ENCODE measurements at places on chromosomes 3 and 15.

DNA sequence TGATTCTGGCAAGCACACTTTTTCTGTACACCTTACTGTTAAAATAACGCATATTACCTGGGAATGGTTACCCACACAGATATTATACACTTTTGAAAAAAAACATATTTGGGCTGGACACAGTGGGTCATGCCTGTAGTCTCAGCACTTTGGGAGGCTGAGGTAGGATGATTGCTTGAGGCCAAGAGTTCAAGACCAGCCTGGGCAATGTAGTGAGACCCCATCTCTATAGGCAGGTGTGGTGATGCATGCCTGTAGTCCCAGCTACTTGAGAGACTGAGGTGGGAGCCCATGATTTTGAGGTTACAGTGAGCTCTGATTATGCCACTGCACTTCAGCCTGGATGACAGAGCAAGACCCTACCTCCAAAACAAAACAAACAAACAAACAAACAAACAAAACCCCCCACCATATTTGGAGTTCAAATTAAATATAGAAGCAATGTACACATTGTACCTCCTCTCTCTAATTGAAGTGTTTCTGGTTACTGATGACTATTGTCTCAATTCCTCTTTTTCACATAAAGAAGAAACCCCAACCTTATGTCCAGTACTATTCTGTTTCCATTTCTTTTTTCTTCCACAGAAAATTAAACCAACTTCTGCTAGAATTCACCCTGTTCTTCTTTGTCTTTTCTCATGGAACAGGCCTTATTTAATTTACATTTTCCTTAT is 152.6 kb upstream of the UMPS start:
- DNase-seq: no peak

DNA sequence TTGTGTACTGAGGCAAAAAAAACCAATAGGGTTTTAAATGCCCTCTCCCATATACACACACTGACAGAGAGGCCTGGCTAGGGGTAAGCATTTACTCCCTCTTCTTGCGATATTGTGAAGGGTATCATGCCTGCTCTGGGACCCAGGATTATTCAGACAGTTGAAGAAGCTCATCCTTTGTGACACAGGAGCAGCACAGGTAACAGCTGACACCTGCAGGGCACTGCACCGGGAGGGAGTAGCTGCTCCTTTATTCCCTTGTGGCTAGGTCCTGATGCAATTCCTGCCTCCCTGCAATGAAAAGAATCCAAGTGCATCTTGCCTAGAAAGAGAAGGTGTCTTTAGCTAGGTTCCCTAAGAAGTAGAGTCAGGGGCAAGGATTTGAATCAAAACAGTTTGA is 23.4 kb downstream of the POMGNT2 start:
- DNase-seq: no peak

- DNase-seq: no peak
Observed at GRCh38 chr3:95334461-95334860, 1271.6 kb downstream of the NSUN3 start.

DNA sequence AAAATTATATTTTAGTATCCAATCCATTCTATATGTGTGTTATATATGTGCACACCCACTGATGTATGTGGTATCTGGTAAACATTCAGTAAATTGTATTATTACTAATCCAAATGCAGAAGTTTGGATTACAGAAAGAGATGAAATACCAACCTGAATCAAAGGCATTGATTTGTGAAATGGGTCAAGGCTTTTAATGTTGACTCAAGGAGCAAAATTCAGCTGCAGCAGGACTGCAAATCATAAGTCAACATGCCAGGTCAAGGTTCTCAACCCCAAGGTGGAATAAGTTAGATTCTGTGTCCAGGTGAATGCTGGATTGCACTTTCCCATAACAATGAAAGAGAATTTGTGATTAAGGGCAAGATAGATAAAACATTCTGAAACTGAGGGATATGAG is 190.7 kb downstream of the GAP43 start:
- DNase-seq: no peak

DNA sequence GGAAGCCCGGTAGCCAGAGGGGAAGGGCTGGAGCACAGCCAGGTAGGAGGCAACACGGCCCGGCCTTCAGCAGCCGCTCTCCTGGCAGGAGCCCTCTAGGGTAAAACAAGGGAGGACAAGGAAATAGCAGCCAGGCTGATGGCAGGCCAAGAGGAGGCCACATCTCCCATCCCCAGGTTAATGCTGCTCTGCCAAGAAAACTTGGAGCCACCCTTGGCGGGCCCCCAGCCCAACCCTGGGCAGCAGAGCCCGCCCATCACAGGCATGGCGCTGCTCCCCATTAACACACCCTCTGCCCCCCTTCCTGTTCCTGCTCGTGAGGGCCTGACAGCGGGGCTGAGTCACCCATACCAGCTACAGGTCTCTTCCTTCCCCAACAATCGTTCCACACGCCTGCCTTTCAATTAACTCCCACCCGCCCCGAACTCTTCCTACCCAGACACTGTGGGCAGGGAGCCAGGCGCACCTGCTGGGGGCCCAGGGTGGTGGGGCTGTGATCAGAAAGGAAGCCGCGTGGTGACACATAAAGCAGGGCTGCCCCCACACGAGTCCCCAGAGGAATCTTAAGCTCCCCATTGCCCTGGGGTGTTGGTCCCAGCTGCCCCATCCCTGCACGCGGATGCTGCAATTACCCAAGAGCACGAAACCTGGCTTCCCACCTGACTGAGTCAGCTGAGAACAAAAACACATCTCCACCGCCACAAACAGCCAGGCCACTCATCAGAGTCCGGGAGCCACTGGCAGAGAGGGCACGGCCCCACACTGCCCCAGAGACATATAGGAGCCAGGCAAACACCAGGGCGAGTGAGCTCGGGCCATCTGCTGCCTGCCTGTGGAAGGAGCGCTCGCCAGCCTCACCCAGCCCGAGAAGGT is at the start of gene C15orf62:
C15orf62 (plus strand) TSS at position 707 of the 873 bp plus-strand sequence. CDS start 516 bp downstream, outside the sequence.
- peak; percentile 85 for DNase-seq

GRCh38 chr3:43453981-43454380 is 167.6 kb downstream of the SNRK start:
- no peak for DNase-seq

GRCh38 chr3:106277731-106278130 is 408.9 kb upstream of the CBLB start:
- DNase-seq: no peak

DNA sequence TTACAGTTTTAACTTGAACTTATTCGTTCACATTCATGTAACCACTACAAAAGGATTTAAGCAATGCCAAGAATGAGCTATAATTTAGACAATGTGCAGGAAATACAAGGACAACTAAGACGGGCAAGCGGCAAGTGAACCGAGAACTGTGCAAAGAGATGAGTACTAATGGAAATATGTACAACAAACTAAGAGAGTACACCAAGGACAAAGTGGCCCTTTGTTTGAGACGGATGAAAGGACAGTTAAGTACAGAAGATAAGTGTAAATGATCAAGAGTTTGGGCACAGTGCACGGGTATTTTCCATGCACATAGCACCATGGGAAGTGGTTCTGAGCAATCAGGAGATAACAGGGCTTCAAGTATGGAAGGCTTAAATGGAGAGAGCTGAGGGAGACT is 281.7 kb downstream of the ROBO2 start:
- no peak for DNase-seq

DNA sequence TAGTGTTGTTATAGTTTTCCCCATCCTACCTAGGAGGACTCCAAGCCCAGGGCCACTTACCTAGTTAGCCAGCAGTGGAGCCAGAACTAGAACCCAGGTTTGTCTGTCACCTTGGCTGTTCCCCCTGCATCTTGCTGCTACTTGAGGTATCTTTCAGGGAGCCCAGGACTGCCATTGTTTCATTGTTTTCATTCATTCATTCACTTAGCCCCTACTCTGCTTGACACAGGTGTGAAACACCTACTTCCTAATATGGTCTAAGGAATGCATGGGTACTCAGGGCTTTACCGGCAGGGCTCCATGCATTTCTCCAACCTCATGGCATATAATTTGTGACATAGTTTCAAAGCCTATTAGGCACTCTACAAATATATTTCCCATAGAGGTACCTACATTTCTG is 266.6 kb upstream of the TPM1 start:
- no peak for DNase-seq
